ENCODE measurements at places on chromosomes 7 and 10. TPM values are rescaled to one million over a fixed set of nuclear protein-coding genes. Genes with fewer than 3 reads are reported as not detected.

Gene PRLHR
- not detected for total RNA-seq

Gene TWIST1
- 0.18 TPM for total RNA-seq

Gene PDLIM1
- 42.4 TPM for total RNA-seq

Gene LOXL4
- not detected for total RNA-seq

Gene ANKRD61
- total RNA-seq: 0.18 TPM

Gene GPC2
- total RNA-seq: 8.5 TPM

Gene ZPBP
- total RNA-seq: not detected

Gene TCF7L2
- 0.39 TPM for total RNA-seq

Gene PHF14
- 37.3 TPM for total RNA-seq

Gene SLC26A3
- not detected for total RNA-seq

Gene PKD2L1
- total RNA-seq: 0.14 TPM

Gene HDAC9
- 0.16 TPM for total RNA-seq

Gene RTKN2
- total RNA-seq: 5.0 TPM

Gene SMC3
- total RNA-seq: 76.7 TPM

Gene CH25H
- not detected for total RNA-seq

Gene ABCA13
- total RNA-seq: not detected

Gene FEZF1
- not detected for total RNA-seq

Gene LIPF
- not detected for total RNA-seq

Gene SYT15B
- 0.27 TPM for total RNA-seq

Gene DKK1
- total RNA-seq: not detected

Gene MYL10
- total RNA-seq: not detected

Gene CRHR2
- total RNA-seq: not detected

Gene SPDYE16
- total RNA-seq: 0.25 TPM

Gene ITGA8
- total RNA-seq: not detected

Gene TMEM229A
- total RNA-seq: not detected
